ENCODE measurements at places on chromosomes 1 and 21. TPM values are rescaled to one million over a fixed set of nuclear protein-coding genes. Genes with fewer than 3 reads are reported as not detected.

TSSK3 gene
- total RNA-seq = not detected

SLAMF9 gene
- total RNA-seq = not detected

FCGR1A gene
- not detected for total RNA-seq

GPR161 gene
- 0.60 TPM for total RNA-seq

GRCh38 chr1:182149411-182149965, 88.0 kb upstream of the ZNF648 start:
- peak; percentile 37 for DNase-seq

GRCh38 chr1:62516600-62516999, 79.8 kb downstream of the USP1 start:
- no peak for DNase-seq

GRCh38 chr1:246587606-246588005, 21.4 kb downstream of the CNST start:
- DNase-seq = no peak

GRCh38 chr1:41568204-41568603, 83.7 kb upstream of the EDN2 start:
- DNase-seq = no peak

MTMR11 gene
- total RNA-seq = 284 TPM

DNA sequence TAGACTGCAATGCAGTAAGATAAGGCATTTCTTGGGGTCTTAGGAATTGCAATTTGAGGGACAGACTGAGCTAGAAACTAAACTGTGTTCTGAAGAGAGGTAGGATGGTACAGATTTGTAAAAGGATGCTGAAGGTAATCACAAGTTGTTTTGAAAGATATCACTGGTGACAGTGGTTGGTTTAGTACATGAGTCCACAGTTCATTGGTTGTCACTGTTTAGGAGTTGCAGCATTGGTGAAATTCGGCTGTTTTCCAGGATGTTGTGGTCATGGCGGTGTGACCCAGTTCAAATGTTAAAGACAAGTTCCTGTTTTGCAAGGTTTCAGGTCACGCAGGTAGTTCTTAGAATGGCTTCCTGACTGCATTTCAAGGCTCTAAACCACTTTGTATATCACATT, 292.8 kb upstream of the B3GALT2 start:
- DNase-seq = peak; percentile 60

DNA sequence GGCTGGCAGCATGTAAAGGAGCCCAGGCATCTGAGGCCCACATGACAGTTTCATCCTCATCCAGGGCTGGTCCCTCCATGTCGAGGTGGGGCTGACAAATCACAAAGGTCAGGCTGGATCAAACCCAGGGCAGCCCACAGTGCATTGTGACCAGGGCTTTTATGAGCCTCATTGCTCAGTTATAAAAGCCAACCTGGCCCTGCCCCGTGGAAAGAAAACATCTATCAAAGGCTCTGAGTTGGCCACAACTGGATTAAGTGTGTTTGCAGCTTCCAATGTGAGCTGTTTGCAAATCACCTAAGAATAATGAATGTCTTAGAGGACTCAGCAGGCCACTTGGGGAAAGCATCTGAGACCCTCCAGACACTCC, 45.4 kb downstream of the GRHL3 start:
- DNase-seq = peak; percentile 76

DNA sequence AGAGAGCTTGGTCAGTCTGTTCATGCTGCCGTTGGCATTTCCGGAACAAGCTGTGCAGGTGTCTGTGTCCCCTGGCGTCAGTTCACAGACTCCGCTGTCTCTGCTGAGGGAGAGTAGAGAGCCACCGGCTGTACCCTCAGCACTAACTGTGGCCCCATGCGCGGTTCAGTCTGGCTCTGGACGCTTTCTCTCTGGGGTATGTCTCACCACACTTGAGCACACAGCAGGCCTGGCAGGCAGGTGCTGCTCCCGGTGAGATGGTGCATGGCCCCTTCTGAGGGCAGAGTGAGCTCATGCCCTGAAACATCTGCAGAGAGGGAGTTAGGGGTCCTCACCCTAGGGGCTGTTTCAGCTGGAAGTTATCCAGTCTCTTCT, 60.0 kb upstream of the TLR5 start:
- DNase-seq = no peak

All from transverse colon (tissue), 4 donors.